ENCODE measurements at places on chromosomes 12 and 14.

DNA sequence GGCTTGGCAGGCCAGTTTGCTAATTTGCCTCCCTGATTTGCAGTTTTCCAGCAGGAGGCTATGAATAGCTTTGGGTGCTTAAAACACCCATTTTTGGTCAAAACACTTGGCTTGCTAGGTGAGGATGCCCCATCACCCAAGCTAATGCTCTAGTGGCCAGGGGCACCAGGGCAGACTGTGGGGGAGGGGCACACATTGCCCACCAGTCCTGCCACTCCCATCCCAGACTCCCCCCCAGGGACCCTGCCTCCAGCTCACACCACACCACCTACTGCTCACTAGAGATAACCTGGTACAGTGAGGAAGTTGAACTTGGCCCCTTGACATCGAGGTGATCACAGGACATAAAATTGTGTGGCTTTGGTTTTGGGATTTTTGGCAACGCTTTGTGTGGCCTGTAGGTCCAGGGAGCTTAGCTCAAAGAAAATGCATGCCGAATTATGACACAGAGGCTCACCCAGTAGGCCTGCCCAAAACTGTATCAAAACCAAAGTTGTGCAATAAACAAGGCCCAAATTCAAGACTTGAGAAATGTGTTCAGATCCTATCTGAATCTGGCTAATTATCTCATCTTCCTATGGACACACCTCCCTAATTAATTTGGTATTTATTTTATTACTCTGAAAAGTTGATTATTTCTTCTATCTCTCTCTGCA lies 4.3 kb downstream of the NUAK1 start:
- no peak for DNase-seq

GRCh38 chr14:79896009-79896408 lies 315.3 kb downstream of the DIO2 start:
- no peak for DNase-seq

DNA sequence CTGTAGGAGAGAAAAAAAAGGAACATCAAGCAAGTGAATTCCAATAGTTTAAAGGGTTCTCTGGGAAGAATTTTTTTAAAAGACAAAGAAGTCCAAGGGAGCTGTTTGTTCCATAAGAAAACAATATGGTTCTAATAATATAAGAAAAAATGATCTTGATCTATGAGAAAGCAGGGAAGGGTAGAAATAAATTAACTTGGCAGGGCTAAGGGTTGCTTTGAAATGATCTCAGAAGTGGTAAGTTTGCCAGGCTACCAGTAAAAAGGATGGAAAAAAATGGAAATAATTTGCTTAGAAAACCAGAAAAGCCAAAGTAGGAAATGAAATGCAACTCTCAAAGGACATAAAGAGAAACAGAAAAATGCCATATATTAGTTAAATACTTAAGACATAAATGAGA lies 41.7 kb upstream of the EMP1 start:
- no peak for DNase-seq

GRCh38 chr12:52956987-52957386 lies 8.1 kb downstream of the KRT18 start:
- DNase-seq = peak; percentile 70

DNA sequence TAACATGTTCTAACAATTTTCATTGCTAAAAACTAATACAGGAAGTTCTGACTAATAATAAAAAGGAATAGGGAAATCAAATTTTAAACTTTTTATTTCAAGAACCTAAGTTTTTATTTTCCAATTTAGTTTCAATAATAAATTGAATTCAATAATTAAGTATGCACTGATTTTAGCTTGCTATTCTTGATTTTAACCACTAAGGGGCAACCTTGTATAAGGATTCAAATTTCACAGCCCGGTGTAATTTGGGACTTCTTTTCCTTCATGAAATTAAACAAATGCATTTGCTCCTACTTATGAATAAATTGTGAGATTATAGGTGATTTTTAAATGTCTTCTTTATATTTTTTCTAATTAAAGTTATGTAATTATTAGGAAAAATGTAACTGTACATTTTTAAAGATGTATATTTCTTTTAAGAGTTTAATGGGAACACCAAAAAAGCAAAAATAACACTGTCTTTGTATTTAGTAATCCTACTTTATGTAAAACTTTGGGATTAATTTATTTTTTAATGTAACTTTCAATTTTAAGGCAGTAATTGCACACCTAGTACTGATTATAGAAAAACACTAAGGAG lies 241.4 kb upstream of the PDZRN4 start:
- peak; percentile 20 for DNase-seq

DNA sequence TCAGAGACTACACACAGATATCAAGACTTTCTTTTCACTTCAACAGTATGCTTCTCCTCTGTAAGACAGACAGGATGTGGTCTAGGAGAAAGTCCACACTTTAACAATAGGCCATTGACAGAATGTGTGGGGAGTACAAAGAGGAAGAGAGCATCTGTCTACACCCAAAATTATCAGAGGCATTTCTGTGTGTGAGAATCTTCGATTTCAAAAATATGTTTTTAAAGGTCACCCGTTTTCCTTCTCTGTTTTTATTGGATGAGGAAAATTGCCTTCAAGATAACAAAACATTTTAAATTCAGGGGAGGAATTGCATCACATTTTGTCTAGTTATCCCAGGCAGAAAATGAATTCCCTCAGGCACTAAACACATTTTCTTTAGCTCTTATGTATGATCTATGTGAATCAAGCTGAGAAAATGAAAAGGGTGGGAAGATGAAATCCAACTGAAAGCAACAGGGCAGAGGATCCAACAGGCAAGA lies 16.4 kb downstream of the NAV3 start:
- no peak for DNase-seq
